ENCODE measurements at places on chromosomes 1 and 21.
A peak's percentile ranks its signal among the peaks of the same experiment; 100 is the strongest.

DNA sequence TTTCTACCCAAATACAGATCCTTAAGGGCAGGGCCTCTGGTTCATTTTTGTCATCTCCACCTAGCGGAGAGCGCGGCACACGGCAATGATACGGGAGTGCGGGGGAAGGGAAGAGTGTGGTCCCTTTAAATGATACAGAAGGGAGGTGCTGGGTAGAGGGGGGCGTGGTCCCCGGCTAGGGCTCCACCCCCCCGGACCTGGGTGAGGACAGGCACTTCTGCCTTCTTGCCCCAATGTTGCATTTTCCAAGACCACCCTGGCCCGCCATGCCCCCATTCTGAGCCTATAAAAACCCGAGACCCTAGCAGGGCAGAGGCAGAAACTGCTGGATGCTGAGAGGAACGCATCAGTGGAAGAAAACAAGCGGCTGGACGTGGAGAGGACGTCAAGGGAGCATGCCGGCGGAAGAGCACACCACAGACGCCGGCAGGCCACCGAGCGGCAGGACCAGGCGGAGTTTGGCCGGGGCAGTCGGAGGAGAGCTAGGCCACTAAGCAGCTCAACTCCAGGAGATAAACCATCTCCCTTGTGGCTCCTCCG, 30.0 kb downstream of the LRRC3 start:
- no peak for DNase-seq

- no peak for DNase-seq
Observed at GRCh38 chr1:226985239-226985838, 45.2 kb downstream of the COQ8A start.

DNA sequence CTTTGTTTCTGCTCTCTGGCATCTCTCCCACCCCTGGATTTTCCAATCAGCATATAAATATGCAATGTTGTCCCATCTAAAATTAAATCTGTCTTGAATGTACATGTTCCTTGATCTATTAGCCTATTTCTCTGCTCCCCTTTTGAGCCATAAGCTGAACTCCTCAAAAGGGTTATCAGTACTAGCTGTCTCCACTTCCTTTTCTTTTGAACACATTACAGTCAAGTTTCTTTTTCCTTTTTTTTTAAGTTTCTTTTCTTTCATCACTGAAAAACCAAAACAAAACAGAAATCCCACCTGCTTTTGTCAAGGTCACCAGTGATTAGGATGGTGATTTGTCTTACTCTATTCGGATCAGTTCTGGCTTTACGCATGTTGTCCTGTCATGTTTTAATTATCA, 29.3 kb downstream of the XCL2 start:
- peak; percentile 31 for DNase-seq

DNA sequence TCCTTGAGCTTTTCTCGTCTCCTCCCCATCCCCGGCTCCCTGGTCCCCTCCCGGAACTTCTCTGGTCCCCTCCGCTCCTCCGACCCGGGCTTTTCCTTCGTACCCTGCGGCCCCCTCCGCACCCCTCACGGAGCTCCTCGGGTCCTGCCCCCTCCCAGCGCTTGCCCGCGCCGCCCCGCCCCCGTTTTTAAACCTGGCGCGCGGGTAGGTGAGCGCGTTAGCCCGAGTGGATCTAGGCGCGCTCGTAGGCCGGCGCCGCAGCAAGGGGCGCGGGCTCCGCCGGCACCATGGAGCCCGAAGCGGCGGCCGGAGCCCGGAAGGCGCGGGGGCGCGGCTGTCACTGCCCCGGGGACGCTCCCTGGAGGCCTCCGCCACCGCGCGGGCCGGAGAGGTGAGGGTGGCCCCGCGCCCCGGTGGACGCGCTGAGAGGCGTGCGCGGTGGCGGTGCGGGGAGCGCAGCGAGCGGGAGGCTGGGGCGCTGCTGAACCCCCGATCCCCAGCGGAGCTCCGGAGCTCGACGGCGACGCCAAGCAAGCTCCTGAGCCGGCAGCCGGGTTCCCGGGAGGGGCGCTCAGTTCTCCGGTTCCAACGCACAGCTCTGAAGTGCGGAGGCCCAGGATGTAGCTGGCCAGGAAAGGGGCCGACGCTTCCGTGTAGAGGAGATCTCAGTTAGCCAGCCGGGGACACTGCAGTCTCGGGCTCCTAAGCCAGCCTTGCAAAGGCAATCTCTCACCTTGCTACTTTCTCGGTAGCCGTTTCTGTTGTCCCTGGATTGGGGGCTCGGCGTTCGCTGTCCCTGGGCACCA, at the start of gene RIPPLY3:
Gene RIPPLY3 (plus strand): TSS at position 217 of the 806 bp plus-strand sequence. CDS start 71 bp downstream, at position 288.
- DNase-seq = peak; percentile 14

GRCh38 chr1:149934356-149934755, 2.3 kb downstream of the MTMR11 start:
- DNase-seq = no peak

- no peak for DNase-seq
Observed at GRCh38 chr1:63004868-63005267, 220.9 kb downstream of the ATG4C start.

DNA sequence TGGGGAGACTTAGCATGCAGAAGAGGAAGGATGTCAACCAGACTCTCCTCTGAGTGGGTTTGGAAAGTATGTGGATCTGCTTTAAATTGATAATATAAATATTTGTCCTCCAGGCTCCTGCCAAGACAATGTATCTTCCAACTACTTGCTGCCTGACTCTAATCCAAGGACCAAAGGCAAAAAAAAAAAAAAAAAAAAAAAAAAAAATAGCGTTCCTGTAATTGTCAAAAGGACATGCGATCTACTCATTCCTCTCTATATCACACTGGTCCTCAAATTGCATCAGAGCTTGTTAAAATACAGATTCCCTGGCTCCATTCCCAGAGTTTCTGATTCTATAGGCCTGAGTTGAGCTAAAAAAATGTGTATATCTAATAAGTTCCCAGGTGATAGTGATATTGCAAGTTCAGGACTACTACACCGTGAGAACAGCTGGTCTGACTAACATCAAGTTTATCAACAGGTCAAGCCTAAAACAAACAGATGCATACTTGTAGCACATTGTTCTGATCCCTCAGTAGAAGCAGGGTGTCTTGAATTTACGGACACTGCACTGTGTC, 141.3 kb downstream of the TNR start:
- no peak for DNase-seq

DNA sequence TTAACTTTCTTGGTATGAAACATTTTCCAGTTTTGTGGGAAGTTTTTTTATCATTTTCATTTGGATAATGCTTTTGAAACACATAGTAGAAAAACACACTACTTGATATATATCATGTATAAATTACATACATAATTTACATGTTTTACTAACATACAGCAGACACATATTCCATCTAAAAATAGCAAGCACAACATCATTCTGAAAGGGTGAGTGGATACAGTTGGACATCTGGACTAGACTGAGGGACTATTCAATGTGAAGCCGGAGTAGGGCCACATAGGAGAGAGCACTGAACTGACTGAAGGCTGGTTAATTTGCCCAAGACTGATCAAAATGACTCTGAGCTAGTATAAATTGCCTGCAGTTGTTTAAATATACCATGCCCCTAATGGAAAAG, 11.7 kb downstream of the CDKN2C start:
- DNase-seq = no peak

- DNase-seq = no peak
Observed at GRCh38 chr1:20242890-20243479, 47.7 kb upstream of the VWA5B1 start.

GRCh38 chr1:162846256-162847212, 14.4 kb downstream of the CCDC190 start:
- no peak for DNase-seq

DNA sequence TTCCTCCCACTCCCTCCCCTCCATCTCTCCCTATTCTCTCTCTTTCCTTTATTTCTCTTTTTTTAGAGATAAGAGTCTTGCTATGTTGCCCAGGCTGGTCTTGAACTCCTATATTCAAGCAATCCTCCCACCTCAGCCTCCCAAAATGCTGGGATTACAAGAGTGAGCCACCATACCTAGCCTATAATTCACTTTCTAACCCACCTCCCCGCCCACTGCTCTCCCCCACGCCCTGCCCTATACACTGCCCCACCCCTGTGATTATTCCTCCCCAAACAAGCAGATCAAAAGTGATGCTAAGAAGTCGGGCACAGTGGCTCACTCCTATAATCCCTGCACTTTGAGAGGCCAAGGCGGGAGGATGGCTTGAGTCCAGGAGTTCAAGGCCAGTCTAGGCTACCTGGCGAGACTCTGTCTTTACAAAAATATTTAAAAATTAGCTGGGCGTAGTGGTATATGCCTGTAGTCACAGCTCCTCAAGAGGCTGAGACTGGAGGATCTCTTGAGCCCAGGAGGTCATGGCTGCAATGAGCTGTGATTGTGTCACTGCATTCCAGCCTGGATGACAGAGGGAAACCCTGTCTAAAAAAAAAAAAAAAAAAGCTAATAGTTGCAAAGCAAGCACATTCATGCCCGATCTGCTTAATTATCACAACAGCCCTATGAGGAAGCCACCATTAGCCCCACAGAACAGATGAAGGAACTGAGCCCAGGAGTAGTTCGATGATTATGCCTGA, 12.8 kb upstream of the E2F2 start:
- no peak for DNase-seq

GRCh38 chr1:236516929-236517704, 6.7 kb upstream of the LGALS8 start:
- DNase-seq = peak; percentile 11
